AG09309 (cell line): ENCODE measurements at places on chromosomes 2 and 18.

- DNase-seq: no peak
Observed at GRCh38 chr2:66506265-66506664, 71.3 kb downstream of the MEIS1 start.

DNA sequence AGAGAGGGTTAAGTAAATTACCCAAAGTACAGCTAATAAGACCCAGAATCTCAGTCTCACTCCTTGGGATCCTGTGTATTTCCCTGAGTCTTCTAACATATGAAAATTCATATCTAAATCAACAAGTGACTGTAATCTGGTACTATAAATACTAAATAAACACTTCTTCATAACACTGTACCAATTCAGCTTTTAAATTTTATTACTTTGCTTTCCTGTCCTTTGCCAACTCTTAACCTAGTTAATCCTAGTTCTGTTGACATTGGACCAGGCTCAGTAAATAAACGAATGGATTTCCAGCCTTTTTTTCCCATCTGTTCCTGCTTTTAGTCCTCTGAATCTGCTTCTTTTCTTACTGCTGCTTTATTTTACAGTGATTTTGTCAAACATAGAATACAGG lies 13.8 kb downstream of the MRPL35 start:
- no peak for DNase-seq

- DNase-seq: no peak
Observed at GRCh38 chr18:33277431-33277830, 163.1 kb downstream of the CCDC178 start.

DNA sequence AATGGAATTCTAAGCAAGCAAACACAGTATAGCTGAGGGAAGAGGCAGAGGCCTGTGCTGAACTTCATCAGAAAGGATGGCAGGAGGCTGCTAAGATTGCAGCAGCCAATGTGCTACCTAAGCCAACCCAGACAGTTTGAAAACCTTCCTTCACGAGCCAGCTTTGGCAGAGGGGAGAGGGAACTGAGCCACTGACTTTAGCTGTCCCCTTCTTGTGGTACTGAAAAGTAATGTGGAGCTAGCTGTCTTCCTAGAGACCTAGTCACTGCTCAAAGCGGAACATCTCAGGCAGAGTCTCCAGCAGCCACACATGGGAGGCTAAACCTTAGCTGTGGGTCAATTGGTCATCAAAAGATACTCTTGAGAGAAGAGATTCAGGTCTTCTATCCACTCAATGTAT lies 419.0 kb downstream of the FBXO15 start:
- DNase-seq: no peak

GRCh38 chr2:28178946-28179345 lies 213.7 kb upstream of the FOSL2 start:
- DNase-seq: no peak

DNA sequence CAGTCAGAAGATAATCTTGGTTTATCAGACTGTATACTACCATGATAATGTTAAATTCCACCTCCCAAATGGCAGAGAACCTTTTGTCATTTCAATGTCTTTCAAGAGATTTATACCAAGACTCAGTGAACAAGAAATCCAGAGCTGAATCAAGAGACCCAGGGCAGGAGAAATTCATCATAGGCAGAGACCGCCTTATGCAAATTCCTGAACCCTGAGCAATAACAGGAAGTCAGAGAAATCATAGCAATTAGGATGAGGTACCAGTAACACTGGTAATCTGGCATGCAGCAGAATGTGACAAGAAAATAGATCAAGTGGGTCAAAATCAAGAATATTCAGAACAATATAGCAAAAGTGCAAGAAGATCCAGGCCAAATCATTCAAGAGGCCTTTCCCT lies 412.4 kb upstream of the LRATD1 start:
- no peak for DNase-seq

DNA sequence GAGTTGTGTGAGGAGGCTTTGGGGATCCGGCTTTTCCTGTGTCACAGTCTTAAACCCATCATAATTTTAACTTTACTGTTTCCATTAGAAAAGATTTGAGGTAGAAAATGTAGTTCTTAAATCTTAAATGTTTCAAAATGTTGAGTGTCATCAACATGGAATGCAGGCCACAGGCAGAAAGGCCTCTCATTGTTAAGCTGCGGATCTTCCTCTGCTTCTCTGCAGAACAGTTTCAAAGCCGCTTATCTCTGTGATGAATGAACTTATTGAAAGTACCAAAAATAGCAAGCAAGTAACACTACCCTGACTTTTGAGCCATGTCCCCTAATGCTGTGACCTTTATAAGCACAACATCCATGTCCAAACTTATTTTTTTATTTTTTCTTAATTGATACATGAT lies 1645.8 kb downstream of the DPP10 start:
- no peak for DNase-seq
